ENCODE measurements at places on chromosomes 11 and 22.

- no peak for DNase-seq
Observed at GRCh38 chr22:39374191-39374590, 24.4 kb downstream of the SYNGR1 start.

GRCh38 chr11:33953289-33953688 is 61.4 kb upstream of the LMO2 start:
- no peak for DNase-seq

GRCh38 chr11:61126256-61126655 is 24.0 kb downstream of the CD5 start:
- no peak for DNase-seq

DNA sequence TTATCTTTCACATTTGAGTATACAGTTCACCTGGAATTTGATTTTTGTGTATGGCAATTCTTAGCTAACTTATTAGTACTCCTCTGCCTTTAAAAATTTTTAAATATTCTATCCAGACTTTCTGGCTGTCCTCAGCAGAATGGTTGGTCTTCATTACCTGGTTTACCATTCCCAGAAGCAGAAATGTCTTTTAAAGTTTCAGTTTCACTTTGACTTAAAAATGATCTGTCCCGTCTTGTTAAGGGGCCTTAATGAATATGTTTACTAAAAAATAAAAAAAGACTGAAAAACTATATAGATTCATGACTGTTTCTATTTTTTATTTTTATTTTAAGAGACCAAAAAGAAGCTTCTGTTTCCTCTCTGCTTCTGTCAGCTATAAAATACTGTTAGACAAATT is 70.5 kb upstream of the TNRC6B start:
- DNase-seq = no peak

GRCh38 chr22:22479999-22480532 is 28.5 kb downstream of the ZNF280B start:
- no peak for DNase-seq

GRCh38 chr11:57339328-57339727 is 1.2 kb downstream of the P2RX3 start:
- no peak for DNase-seq

GRCh38 chr11:114784891-114785290 is 106.6 kb downstream of the NXPE2 start:
- DNase-seq = no peak

- DNase-seq = peak; percentile 32
Observed at GRCh38 chr11:62607714-62608113, 4.9 kb downstream of the EML3 start.

DNA sequence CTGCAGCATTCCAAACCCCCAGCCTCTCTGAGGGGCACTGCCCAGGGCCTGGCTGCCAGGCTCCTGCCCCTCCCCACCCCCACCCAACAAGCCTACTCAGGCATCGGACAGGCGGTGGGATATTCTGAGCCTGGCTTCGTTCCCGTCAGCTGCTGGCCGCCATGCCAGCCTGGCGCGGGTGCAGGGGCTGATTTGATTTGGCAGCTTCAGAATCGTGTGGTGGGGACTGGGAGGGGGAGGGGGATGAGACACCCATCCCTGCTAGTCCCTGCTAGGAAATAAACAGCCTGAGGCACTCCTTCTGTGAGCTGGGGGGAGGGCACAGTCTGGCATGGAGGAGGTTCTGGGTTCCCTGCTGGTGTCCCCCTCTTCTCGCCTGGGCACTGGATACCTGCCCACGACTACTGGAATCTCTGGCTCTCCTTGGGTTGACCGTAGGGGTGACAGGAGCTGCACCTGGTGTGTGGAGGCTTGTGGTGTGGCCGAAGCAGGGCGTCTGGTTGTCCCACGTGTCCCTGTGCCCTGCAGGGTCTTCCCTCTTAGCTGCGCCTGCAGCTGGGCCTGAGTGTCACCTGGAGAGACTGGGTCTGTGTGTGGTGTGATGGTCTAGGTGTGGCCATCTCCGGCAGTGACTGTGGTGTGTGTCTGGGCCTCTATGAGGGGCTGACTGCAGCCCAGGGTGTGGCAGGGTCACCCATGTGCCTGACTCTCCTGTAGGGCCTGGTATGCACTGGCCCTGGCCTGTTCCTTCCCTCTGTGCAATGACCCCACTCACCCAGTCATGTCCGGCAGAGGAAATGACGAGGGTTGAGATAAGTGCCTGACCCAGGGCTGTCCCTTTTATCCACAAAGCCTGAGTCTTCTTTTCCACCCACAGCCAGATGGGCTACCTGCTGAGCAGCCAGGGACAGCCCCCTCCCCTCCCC is 42.2 kb downstream of the PDE2A start:
- DNase-seq = no peak

GRCh38 chr11:65498042-65498726 is 661 bp upstream of the MALAT1 start:
- peak; percentile 77 for DNase-seq

GRCh38 chr11:35236667-35237003 is 97.7 kb downstream of the CD44 start:
- DNase-seq = no peak

DNA sequence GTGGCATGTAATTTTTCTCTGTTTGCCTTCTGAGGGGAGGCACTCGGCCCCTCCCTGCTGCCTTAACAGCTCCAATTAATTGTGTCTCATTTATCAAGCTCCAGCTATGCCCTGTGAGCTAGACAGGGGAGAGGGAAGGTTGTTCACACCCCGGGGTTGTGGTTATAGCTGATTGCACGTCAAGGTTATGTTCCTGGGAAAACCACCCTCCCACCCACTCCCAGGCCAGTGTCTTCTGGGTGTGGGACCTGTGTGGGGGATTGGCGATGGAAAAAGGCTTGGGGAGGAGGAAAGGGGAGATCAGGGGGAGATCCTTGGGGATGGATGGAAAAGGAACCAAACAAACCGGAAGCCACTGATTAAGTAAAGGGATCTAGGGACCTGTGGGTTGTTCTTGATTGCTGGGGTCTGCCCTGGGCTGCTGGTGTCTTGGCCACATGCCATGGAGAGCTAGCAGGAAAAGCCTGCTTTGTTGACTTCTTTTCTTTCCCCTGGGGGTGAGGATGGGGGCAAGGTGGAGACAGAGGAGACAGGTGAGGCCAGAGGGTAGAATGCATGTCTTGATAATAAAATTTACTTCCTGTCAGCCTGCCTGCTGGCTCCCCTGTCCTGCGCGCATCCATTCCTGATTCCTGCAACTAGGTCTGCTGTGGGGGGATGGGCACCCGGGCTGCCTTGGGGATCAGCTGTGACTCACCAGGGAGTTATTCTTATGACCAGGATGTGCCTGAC is 13.5 kb upstream of the SORL1-AS1 start:
- peak; percentile 77 for DNase-seq

DNA sequence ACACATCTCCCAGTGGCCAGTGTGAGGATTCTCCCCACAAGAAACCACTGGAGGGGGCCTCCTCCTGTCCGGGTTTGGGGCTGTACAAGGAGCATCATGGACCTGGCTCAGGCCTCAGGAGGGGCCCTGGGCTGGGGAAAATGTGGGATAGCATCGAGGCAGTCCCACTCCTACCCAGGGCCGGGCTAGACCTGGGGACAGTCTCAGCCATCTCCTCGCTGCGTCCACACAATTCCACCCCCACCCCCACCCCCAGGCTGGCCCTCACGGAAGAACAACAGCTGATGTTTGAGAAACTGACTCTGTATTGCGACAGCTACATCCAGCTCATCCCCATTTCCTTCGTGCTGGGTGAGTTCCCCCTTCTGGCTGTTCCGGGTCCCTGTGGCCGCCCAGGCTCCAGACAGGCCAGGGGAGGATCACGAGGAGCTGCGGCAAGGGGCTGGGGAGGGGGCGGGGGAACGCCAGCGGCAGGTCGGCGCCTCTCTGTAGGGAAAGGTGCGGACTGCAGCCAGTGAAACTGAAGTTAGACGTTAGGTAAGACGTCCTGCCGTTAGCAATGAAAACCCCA is 4.8 kb downstream of the BEST1 start:
- DNase-seq = no peak

DNA sequence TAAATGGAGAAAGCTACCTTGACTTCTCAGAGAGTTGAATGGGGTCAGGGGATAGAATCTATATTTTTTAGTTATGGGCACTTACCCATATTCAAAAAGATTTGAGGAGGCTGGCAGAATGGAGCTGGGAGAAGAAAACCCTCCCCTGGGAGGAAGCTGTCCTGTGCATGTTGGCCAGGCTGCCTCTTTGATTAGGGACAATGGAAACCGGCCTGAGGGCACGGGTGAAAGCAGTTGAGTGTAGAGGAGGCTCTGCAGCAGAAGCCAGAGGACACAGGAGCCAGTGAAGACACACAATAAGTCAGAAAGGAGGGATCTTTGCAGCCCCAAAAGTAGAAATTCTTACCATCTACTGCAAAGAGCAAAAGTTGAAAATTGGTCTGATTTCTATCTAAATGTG is 66.6 kb upstream of the B3GAT1 start:
- DNase-seq = no peak

DNA sequence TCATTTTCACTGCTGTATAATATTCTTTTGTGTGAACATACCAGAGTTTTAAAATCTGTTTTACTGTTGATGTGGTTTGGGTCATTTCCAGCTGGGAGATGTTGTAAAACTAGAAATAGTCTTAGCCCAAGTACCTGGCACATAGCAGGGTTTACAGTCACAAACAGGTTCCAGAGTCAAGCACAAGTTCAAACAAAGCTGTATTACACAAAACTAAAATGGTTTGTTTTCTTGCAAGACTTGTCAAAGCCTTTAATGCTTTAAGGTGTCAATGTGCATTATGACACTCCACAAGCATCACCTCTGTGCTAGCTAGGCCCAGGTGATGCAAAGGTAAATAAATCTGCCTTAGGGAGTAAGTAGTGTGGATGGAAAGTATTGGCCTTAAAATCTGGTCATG is 379.1 kb downstream of the MN1 start:
- DNase-seq = no peak

All from activated CD8-positive, alpha-beta T cell treated with anti-CD3 and anti-CD28 coated beads for 36 hours (primary cell).